GF-D8 (cell line): ENCODE measurements at places on chromosomes 13 and 19.

DNA sequence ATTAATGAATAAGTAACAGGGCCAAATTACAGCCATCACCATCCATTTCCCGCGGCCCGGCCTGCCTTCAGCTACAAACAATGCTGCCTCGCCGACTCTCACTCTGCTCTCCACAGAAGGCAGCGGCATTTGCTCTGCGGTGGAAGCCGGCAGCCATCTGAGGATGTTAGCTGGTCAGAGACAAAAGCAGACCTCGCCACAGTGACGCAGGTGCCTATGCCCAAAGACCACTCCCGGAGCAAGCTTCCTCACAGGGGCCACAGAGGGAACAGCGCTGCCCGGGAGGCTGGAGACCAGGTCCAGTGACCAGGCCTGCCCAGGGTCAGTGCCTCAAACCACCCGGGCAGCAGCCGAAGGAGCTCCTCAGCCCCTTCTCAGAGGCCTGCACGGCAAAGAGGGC, 16.4 kb downstream of the PEPD start:
- no peak for DNase-seq

DNA sequence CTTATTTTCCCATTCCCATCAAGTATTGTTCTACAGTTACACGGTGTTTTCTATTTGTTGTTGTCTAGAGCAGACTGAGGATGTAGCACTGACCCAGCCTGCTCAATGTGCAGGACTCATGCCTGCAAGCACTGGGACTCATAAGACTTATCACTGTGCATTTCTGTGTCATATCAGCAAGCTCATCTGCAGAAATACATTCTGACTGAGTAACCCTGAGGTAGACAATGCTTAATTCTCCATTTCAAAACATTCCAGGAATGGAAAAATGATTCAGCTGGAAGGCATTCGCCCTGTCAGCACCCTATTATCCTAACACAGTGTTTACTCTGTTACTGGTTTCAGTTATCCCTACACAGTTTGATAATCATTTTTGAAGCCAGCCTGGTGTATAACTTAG, 2506.4 kb downstream of the PCDH9 start:
- DNase-seq: no peak

- DNase-seq: no peak
Measured at GRCh38 chr19:7595466-7596133, at the start of gene CAMSAP3. CAMSAP3 (plus strand) TSS chr19:7595863; CDS start chr19:7596003, 140 bp downstream.

GRCh38 chr19:19145684-19146608, 7.7 kb upstream of the TMEM161A start:
- DNase-seq: no peak

DNA sequence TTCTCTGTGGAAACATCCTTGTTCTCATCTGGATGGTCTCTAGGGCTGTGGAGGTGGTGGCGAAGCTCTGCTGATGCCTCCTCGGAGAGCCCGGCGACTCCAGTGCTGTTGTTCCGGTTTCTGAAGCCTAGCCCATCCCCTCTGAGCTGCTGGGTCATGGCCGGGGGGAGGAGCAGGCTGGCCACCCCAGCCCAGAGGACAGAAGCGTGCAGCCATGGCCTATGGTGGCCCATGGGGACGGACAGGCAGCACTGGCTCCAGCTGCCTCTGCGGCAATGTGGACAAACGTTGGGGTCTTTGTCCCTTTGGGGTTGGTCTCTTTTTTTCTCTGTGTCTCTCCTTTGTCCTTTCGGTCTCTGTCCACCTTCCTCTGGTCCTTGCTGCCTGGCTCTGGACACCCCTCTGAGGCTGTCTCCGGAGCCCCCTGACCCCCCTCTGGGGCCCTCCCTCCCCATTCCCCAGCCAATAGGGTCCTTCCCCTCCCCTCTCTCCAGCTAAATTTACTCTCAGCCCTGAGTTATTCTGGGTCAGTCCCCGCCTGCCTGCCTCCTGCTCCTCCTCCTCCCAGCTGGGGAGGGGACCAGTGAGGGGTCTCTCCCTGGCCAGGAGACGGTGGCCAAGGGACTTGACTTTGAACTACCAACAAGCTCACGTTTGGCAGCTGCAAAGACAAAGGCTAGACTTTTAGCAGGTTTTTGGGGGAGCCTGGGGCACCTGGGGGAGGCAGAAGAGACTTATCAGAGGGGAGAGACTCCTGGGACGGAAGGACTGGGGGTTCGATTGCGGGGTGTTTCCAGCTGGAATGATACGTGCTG, at the start of gene HRC:
Gene HRC, minus strand, starts transcription at position 392 of the 815 bp plus-strand sequence. Its CDS starts 159 bp downstream, at position 233.
- DNase-seq: no peak

GRCh38 chr13:106183410-106184065, 351.9 kb downstream of the EFNB2 start:
- no peak for DNase-seq

- no peak for DNase-seq
Measured at GRCh38 chr13:51955281-51955771, 55.9 kb downstream of the ATP7B start.

DNA sequence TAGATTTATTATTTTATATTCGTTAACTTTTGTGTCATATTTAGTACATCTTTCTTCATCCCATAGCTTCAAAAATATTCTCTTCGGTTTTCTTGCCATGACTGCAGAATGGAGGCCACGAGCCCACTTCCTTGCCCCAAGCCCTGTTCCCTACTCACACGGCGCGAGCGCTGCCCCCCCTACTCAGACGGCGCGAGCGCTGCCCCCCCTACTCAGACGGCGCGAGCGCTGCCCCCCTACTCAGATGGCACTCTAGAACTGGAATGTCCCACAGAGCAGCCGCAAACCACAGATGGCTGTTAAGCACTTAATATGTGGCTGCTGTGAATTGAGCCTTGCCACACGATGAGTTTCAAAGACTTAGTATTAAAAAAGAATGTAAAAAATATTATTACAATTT, 102.2 kb upstream of the PEG3 start:
- DNase-seq: no peak

DNA sequence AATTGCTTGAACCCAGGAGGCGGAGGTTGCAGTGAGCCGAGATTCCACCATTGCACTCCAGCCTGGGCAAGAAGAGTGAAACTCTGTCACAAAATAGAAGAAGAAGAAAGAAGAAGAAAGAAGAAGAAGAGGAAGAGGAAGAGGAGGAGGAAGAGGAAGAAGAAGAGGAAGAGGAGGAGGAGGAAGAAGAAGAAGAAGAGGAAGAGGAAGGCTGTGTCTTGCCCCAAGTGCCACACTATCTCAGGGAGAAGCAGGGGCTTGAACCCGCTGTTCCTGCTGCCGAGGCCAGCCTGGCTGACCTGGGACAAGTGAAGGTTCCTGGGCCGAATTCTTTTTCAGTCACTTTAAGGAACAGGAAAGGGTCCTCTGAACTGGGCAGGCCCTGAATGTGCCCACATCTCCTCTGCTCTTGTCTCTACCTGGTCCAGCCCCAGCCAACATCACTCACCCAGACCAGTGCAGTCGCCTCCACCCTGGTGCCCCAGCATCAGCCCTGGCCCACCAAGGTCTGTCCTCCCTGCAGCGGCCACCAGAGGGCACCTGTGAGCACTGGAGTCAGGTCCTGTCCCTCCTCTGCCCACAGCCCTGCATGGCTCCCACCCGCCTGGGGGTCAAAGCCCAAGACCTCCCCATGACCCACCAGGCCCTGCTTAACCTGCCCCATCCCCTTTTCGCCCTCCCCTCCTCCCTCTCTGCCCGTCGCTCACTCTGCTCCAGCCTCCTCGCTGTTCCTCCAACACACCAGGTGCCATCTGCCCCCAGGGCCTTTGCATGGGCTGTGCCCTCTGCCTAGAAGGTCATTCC, 20.0 kb downstream of the TICAM1 start:
- DNase-seq: peak; percentile 18

DNA sequence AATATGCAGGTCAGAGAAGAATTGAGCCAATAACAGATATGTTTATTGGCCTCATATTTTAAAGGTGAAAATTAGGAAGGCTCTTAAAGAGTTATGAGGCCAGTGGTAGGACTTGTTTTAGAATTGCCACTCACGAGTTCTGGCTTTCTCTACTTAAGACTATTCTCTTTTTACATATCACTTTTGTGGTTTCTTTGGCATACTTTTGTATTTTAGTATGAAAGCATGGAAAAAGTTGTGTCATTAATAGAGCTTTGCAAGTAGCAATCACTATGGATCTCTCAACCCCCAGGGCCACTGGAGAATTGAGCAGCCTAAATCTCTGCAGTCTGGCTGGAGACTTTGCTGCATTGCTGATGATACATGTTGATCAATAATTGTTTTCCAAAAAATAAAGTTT, 64.6 kb upstream of the SOX21 start:
- DNase-seq: no peak
